ENCODE measurements at places on chromosomes 3 and 15. TPM values are rescaled to one million over a fixed set of nuclear protein-coding genes. Genes with fewer than 3 reads are reported as not detected.

Gene COL7A1
- total RNA-seq = 0.94 TPM

Gene SLC9A9
- 25.3 TPM for total RNA-seq

Gene EPHB3
- total RNA-seq = 0.35 TPM

Gene SCN11A
- total RNA-seq = not detected

Gene CCDC51
- total RNA-seq = 4.1 TPM

DNA sequence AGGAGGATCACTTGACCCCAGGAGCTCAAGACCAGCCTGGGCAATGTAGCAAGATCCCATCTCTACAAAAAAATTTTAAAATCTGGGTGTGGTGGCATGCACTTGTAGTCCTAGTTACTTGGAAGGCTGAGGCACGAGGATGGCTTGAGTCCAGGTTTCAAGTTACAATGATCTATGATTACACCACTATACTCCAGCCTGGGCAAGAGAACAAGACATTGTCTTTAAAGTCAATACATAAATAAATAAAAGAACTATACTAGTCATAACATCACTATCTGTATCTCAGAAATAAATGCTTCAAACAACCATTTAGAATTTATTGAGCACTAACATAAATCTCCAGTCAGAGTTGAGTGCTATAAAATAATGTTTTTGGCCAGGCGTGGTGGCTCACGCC lies 8.5 kb upstream of the PHLDB2 start:
- no peak for DNase-seq

GRCh38 chr3:49151610-49152009 lies 14.5 kb downstream of the CCDC71 start:
- no peak for DNase-seq

DNA sequence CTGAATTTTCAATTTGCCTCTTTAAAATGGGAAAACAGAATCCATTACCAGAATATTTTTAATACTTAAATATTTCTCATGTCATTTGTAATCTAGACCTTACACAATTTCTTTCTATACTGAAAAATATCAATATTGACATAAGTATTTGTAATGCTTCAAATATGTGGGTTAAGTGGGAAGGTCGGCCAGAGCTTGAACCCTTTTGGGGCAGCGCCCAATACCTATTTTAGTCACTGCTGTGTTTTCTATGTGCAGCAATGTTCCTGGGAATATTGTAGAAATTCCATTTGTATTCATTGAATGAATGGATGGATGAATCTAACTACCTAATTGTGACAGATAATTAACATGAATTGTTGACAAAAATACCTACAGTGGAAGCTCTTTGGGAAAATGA lies 459.7 kb upstream of the ZNF717 start:
- DNase-seq = no peak

GRCh38 chr3:58612830-58613229 lies 35.6 kb upstream of the FAM107A start:
- no peak for DNase-seq

DNA sequence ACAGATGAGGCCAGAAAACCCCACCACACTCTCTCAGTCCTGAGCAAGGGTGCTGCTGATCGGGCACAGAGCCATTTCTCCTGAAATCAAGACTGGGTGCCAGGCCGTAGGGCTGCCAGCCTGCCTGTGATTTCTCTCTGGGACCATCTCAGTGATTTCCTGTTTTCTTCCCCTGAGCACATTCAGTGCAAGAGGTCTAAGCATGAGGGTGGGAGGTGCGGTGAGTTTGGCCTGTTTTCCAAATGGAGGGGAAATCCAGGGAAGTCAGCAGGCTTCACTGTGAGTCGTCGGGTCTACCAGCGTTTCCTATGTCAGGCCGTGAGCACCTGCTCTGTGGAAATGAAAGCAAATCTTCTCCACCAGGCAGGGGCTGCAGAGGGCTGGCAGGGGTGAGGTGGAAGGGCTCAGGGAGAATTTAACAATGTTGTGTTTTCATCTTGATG lies 82.3 kb downstream of the ST6GAL1 start:
- no peak for DNase-seq
